Fibroblast of mammary gland (primary cell): ENCODE measurements at places on chromosomes 13 and 19.

DNA sequence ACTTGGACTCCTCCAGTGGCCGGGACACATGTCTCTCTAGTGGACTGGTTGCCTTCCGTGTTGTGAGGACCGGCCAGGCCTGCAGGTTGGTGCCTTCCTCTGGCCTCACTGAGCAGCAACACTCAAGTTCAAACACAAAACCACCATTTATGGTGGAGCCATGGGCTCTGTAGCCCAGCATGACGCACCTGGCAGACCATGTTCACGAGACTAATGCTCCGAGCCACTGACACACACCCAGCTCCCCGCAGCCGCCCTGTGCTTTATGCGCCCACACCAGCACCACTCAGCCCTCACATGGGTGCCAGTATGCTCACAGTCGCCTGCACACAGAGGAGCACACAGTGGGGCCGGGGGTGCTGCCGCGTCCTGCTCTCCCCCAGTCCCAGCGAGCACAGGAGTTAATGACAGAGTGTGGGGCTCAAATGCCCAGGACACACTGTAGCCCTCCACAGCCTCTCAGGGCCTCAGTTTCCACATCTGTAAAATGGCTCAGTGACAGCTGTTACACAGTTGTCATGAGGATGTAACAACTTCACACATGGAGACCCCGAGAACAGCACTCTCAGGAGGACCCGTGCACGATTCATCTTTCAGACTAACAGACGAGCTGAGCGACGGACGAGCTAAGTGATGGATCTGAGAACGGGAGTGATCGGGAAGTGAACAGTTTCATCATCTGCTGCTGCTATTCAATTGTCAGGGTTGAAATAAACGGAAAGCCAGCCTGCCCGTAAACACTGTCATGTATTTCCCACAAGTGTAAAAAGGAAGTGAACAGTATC, 7.8 kb downstream of the GAS6 start:
- no peak for DNase-seq

DNA sequence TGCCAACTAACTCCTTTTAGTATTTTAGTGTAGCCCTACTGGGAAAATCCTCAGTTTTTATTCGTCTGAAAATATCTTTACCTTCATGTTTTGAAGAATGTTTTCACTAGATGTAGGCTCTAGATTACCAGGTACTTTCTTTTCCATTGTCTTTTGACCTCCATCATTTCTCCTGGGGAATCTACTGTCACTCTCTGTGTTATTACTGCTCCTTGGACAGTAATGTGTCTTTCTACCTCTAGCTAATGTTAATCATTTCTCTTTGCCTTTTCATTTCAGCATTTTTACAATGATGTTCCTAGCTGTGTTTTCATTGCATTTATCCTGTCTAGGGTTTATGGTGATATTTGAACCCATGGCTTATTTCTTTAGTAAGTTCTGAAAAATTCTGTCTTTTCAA, 61.9 kb downstream of the SPACA7 start:
- DNase-seq, result no peak

DNA sequence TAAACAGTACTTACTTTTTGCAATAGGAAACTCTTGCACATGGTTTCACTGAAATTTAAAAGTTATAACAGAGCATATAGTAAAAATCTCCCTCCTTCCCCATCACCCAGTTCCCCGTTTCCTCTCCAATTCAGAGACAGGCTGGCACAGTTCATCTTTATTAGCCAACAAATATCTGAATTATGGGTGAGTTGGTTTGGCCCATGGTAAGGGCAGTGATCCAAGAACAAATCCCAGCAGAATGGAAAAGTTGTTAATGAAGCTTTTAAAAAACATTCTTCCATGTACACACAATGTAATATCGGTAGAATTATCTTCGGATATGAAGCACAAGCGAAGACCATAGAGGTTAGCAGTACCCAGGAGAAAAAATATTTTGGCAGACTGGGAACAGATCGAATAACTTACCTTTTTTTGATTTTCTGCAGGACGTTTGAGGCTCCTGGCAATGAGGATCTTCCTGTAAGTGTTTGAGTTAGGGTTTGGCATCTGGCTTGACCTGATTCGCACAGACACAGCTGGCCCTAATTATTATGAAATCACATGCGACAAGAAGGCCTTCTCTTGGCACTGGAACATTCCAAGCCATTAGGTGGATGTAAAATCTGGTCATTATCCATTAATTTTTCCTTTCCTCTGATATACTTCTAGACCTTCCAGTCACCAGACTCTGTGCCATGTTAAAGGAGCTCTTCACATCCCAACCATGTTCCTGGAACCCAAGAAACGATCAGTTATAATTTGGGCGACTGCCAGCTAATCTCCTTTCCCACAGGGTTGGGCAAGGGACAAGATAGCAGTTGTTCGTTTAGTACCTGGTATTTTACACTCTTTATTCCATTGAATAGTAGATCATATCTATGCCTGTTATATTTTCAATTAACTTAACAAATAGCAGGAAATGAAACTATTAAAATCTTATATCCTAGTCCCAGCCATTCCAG, 139.4 kb upstream of the TSC22D1 start:
- peak; percentile 57 for DNase-seq

DNA sequence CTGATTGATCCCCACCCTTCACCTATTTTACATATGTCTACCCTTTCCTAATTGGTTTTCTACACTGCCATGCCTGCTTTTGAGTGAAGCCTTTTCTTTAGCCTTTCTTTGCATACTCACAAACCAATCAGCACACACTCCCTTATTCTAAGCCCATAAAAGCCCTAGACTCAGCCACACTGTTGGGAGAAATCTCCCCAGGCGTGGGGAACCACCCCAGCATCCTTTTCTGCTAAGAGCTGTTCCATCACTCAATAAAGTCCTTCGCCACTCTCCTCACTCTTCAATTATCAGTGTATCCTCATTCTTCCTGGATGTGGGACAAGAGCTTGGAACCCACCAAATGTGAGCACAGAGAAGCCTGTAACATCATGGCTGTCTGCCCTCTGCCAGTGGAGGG, 343.6 kb downstream of the SLITRK1 start:
- DNase-seq, result no peak

- DNase-seq, result no peak
Measured at GRCh38 chr19:43489310-43489709, 15.2 kb downstream of the PHLDB3 start.

GRCh38 chr19:5128251-5128935, 159.5 kb downstream of the KDM4B start:
- peak; percentile 39 for DNase-seq

DNA sequence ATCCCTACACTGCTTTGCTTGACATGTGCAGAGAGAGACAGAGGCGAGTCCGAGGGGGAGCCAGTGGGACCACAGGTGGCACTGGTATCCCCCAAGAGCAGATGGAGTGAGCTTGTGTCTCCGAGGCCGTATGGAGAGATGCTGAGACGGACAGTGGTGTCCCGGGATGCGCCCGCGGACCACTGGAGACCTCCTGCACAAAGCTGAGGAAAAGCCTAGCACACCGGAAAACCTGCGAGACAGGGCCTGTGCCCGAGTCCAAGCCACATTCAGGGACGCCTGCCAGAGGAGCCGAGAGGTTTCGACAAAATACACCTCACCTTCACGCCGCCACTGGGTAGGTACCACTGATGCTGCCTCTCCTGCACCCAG, 66.0 kb upstream of the ZNF527 start:
- DNase-seq, result no peak
